ENCODE measurements at places on chromosomes 3 and 15.
A peak's percentile ranks its signal among the peaks of the same experiment; 100 is the strongest.

DNA sequence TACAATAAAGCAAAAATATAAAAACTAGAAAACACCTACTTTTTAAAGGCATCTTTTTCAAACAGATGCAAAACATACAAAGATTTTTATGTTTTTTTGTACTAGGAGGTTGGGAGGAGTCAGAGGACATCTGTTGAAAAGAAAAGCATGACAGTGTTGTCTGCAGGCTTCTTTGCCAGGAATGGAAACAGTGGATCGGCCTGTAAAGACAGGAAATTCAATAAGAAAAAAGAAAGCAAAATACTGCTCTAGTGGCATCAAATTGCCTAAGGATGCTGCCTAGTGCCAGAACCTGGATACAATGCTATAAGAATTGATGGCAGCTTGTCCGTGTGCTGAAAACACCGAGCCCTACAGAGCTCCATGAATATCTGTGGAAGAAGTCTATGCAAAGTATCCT, 69.9 kb downstream of the TBC1D5 start:
- DNase-seq = no peak

DNA sequence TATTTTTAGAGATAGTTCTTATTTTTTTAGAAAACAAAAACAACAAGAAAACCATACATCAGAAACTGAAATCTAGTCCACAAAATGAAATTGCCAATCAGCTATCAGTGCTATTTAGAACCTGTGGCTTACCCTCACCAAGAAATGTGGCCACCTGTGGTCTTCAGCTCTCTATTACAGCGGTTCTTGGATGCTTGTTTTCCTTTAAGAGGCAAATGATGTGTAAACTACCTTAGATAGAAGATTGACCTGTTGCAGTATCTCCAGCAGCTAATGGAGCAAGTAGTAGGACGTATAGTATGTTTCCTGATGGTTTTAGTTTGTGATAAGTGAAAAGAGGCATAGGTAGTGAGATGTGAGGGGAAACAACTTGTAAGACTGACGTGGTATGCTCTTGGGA, 21.2 kb downstream of the TFG start:
- DNase-seq = no peak

GRCh38 chr3:188170461-188171459, 16.8 kb downstream of the LPP start:
- DNase-seq = peak; percentile 38

DNA sequence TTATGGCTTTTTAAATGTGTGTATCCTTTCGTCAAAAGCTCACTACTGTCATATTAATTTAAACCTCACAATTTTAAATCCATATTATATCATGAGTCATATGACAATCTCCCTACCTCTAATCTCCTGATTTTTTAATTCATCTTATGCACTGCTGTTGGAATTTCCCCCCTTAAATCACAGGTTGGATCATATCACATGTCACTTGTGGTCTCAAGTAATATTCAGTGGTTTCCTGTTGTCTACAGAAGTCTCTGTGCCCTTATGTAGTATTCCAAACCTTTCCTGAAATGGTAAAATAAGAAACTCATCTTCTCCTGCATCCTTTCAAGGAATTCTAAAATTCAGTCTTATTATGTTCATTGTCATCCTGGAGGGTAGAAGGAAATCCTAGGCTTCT, 116.0 kb upstream of the CBLB start:
- DNase-seq = no peak

- DNase-seq = no peak
These were observed 806.9 kb downstream of the GRM7 start for GRCh38 chr3:7667774-7668173.

- DNase-seq = no peak
These were observed 78.2 kb downstream of the CMSS1 start for GRCh38 chr3:99895703-99896441.

DNA sequence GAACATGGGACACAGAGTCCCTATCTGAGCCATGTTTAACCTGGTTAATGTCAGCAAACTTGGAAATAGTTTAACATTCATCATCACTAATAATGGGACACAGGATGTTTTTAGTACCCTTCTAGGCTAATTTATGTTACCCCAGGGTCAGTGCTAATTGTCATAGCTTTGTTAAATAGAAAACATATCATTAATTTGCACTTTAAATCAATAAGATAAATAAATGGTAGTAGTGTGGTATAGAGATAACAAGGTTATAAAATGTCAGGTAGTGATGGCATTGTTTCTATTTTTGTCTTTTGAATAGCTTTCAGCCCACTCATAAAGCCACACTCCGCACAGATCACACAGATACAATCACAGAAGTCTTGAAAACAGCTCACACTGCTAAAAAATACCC, 534.9 kb downstream of the MECOM start:
- no peak for DNase-seq

DNA sequence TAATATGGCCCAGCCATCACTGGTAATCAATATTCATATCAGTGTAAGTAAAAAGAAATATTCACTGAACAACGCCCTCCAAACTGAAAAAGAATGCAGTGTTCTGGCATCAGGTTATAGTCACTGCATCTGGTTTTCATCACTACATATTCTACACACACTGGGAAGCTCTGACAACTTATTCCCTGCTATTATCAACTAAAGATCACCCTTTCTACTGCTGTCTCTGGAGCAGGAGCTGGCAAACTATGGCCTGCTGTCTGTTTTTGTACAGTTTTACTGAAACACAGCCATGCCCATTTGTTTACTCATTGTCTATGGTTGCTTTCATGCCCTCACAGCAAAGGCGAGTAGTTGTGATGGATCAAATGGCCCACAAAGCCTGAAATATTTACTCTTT, 35.3 kb downstream of the TUBGCP4 start:
- DNase-seq = no peak

- no peak for DNase-seq
These were observed 221.9 kb upstream of the NANOGP8 start for GRCh38 chr15:35307026-35307425.

DNA sequence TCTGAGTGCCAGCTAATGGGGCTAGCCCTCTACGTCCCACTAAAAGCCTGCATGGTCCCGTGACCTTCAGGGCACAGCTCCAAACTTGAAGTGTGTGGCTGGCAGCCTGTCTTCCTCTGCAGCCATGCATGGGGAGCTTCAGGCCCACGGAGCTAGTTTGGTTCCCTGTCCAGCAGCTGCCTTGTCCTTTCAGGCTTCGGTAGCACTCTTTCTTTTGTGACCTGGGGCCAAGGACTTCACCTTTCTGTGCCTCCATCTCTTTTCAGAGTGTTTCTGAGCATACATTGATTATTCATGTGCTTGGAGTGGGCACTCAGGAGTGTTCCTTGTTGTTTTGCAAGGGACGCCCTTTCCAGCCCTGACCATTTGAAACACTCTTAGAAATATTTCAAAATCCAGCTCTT, 155.2 kb downstream of the DNAJB8 start:
- DNase-seq = no peak

GRCh38 chr3:97932387-97932801, 39.8 kb downstream of the RIOX2 start:
- no peak for DNase-seq

DNA sequence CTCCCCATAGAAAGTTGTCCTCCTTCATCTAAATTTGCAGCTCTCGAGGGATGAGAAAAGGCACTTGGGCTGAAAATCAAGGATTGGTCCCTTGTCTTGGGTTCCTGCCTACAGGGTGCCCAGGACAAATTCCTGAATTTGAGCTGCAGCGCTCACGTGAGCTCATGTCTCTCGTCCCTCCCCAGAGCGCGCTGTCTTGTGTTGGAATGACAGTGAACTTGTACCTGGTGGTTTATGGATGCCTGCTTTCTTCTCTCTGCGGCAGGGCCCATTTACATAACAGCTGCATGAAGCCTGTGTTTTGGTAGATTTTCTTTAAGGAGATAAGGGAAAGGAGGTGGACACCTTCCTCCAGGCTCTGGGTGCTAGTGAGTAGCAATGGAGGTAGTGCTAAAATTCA, 4.3 kb downstream of the RYR3 start:
- DNase-seq = no peak

DNA sequence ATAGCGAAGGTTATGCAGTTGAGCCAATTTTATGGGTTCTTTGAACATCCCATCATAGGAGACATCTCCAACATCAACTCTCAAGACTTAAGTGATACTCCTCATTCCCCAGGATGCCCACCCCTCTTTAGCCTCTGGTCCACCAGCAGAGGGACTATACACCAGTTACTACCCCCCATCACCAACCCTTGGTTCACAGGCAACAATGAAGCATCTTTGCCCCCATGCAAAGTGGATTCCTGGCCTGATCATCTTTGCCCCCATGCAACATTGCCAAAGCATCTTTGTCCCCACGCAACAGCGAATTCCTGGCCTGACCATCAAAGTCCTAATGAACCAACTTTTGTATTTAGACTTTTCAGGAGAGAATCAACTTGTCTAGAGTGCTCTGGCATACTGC, 19.1 kb downstream of the GPR15 start:
- DNase-seq = no peak

DNA sequence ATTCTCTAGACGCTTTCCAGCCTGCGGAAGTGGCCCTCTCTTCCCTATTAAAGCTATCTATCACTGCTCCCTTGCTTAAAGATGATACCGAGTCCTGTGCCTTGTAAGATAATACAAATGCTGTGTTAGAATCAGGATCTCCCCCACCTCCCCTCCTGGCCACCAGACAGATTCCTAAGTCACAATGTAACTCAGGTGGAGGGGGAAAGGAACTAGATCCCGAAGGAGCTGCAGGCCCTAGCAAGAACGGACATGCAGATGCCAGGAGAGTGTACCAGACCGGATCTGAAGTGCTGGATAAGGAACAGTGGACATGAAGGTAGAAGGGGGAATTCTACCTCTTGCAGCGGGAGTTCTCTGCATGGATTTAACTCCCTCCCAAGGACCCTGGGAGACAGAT, 230.7 kb upstream of the LYSMD4 start:
- DNase-seq = no peak

- no peak for DNase-seq
These were observed 10.8 kb upstream of the CCDC174 start for GRCh38 chr3:14640734-14641133.

DNA sequence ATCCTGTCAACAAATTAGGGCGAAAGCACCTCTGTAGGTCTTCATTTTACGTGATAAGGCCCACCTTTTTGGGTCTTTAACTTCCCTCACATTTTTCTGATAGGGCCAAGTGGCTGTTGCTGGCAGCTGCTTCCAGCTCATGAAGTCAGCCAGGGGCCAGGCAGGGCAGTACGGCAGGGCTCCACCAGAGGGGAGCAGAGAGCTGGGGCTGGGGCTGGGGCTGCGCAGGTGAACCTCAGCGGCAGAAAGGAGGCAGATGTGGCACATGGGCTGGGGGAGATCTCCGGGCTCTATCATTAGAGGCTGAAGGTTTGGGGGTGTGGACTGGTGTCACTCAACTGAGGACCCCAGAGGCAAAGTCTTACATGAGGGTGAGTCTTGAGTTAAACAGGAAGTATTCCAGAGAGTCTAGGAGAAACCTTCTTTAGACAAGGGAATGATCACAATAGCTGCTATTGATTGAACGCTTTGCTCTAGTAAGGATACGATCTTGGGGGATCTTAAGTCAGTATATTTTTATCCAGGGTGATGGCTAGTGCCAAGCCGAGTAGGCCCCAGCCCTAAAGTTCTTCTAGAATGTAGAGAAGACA, 62.8 kb upstream of the MEX3B start:
- peak; percentile 49 for DNase-seq

DNA sequence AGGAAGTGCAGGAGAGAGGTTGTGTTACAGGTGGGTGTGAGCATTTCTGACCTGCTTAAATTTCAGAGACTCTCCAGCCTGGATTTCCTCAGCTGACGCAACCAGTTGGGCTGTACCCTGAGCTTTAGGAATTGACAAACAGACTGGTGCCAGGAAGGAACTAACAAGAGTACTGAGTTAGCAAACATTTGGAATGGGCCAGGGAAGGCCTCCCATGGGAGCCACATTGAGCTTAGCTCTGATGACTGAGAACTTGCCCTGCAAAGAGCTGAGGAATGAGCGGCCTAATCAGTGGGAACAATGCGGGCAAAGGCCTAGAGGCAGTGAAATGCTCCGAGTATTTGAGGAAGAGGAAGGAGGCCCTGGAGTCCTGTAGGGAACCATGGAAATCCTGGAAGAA, 254.2 kb downstream of the FEZF2 start:
- DNase-seq = no peak

DNA sequence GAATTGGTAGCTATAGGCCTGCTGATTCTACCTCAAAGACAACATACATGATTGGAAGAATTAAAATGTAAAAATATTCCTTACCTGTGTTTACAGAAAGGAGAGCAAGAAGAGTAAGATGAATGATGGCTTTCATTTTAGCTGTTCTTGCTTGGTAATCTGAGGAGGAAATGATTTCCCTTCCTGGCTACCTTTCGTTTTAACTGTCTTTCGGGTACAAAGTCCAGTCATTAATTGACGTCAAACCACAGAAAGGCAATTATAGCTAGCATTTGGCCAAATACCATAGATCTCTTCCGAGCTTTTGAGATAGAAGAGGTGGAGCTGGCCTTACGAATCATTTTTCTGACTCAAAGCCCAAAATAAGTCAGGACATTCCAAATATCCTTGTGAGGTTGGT, at the start of gene MUC13:
Gene MUC13, minus strand, starts transcription at position 175 of the 400 bp plus-strand sequence. Its CDS starts 39 bp downstream, at position 136.
- DNase-seq = no peak

DNA sequence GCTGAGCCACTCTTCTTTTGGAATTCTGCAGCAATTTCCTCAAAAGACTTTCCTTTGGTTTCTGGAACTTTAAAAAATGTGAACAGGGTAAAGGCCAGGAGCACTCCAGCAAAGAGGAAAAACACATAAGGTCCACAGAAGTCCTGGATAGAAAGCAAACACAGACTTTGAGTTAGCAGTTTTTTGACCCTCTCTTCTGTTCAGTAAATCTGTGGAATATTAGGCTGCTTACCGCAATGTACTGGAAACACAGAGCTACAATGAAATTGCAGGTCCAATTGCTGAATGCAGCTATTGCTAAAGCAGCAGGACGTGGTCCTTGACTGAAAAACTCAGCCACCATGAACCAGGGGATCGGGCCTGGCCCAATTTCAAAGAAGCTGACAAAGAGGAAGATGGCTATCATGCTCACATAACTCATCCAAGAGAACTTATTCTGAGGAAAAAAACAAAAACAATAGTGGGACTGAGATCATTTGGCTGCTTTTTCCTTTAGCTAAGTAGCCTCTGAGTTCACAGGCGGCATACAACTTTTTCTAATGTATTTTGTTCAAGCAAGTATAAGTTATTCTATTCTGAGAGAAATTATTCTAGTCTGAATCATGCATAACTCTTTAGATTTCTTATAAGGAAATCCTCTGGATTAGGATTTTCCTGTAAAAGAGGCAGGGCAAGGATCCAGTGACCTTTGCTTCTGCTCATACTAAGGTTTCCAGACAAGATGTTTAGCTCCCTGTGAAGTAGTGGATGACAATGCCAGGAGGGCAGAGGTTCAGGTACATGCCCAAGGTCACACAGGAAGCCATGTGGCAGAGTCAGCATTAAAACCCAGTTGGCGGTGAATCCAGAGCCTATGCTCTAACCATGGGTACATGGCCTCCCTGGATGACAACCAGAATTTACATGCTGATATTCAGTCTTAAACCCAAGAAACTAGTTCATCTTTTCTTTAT, 28.3 kb downstream of the SLC2A2 start:
- no peak for DNase-seq

All from stimulated activated CD8-positive, alpha-beta memory T cell treated with anti-CD3 and anti-CD28 coated beads, Interleukin-15, amount 100 ng/mL, for 48 hours (primary cell).